Stimulated activated CD8-positive, alpha-beta memory T cell treated with anti-CD3 and anti-CD28 coated beads, Interleukin-15, amount 100 ng/mL, for 48 hours (primary cell): ENCODE measurements at places on chromosomes 4 and X.

DNA sequence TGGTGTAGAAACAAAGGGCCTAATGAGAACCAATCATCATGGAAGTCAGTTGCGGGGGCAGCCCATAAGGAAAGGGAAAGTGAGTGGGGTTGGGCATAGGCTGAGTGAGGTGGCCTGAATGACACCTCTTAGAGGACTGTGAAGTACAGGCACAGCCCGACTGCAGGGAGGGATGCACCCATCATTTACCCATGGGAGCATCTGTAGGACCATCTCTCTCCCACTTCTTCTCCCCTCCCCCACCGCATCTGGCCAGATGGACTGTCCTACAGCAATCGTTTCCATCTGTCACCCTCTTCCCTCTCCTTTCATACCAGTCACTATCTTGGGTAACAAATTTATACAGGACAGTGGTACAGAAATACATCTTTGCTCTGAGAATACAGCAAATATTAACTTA, 4.2 kb downstream of the STBD1 start:
- DNase-seq, result no peak

DNA sequence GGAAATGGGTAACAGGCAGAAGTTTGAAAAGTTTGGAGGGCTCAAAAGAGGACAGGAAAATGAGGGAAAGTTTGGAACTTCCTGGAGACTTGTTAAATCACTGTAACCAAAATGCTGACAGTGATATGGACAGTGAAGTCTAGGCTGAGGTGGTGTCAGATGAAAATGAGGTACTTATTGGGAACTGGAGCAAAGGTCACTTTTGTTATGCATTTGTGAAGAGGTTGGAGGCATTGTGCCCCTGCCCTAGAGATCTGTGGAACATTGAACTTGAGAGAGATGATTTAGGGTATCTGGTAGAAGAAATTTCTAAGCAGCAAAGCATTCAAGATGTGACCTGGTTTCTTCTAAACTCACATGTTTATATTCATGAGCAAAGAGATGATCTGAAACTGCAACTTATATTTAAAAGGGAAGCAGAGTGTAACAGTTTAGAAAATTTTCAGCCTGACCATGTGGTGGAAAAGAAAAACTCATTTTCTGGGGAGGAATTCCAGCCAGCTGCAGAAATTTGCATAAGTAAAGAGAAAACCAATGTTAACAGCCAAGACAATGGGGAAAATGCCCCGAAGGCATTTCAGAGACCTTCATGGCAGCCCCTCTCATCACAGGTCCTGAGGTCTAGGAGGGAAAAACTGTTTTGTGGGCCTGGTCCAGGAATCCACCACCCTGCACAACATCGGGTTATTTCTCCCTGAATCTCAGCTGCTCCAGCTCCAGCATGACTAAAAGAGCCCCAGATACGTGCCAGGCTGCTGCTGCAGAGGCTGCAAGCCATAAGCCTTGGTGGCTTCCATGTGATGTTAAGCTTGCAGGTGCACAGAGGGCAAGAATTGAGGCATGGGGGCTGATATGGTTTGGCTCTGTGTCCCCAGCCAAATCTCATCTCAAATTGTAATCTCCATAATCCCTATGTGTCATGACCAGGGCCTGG, 632.5 kb upstream of the GNPDA2 start:
- no peak for DNase-seq

- DNase-seq, result no peak
Measured at GRCh38 chr4:55051532-55051931, 73.9 kb downstream of the KDR start.

DNA sequence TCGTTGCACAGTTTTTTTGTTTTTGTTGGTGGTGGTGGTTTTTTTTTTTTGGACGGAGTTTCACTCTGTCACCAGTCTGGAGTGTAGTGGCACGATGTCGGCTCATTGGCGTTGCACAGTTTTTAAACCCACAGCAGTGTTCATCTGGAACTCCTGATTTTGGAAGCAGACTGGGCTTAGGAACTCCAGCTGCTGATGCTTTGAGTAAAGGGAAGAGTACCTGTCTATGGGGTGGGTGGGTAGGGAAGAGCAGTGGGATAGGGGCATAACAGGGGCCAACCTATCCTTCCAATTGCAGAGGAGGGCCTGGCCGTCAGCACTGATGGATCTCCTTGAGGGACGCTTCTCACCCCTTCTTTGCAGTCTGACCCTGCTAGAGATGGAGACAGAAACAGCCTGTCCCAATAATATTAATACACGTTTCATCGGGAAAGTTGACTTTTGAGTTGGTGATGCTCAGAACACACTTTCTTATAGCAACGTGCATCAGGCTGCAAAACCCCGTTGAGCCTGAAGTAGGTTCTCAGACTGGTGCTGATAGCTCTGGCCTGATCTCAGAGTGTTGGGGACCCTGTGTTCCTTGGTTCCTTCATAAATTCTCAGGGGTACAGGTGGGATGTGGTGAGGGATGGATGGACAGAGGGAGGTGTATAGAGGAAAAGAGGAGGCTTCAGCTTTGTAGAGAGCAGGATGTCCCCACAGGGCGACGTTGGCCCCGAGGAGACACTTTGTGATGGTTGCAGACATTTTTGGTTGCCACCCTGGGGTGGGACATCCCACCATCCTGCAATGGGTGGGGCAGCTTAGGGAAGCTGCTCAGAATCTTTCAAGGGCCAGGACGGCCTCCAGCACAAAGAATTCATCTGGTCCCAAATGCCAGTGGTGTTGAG, 2.3 kb downstream of the CD99 start:
- DNase-seq, result no peak

GRCh38 chrX:1659664-1660461, 45.0 kb downstream of the ASMT start:
- DNase-seq, result no peak

- no peak for DNase-seq
Measured at GRCh38 chr4:104616401-104616820, 121.7 kb upstream of the CXXC4 start.

GRCh38 chr4:171288816-171289432, 524.3 kb upstream of the GALNTL6 start:
- DNase-seq, result no peak

GRCh38 chrX:39396358-39396995, 595.2 kb downstream of the MID1IP1 start:
- no peak for DNase-seq

DNA sequence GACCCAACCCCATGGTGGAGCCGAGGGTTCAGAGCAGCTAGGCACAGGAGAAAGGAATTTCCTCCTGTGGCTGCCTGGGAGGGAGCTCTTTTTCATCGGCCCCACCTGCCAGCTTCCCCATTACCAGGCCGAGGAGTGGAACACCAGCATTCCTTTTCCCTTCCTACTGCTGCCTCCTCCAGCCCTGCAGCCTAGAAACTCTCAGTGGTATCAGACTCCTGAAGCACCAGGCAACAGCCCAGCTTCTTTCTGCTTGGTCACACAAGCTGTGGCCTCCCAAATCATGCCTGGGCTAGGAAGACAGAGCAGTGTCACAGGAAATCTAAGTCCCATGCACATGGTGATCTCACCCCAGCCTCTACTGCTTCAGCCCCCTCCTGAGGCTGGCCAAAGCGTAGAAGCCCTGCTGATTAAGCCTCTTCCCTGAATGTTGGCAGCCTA, 30.1 kb downstream of the RTL5 start:
- no peak for DNase-seq

DNA sequence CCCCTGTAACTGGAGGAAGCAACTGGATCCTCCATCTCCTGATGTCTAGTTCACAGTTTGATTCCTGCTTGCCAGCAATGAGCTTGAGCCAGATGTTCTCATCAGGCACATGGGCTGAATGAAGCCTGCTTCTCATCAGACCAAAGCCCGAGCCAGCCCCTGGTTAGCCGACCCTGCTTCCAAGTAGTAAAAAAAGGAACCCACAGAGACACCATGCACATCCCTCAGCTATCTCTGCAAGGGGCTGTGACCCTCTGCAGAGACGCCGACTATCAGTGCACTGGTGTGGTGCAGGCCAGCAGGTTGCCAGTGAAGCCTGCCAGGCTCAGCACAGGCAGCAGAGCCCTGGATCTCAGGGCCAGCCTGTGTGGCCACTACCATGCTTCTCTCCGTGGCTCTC, 2.8 kb downstream of the DCTD start:
- DNase-seq, result no peak

DNA sequence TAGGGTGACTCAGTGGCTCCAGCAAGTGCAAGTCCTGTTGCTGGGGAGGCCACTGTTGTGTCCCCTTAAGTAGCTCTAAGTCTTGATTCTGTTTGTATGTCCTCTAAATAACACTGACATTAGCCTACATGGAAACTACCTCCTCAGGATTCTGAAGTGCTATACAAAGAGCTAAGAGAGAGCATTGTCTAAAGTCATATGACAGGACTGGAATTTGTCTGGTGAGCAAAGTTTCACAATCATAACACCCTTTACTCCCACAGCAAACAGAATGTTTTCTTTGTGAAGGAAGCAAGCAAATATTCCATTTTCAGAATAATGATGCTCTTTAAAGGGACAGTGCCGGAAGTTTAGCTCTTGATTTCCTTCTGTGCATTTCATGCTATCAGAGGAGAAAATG, 23.4 kb upstream of the CT47A1 start:
- DNase-seq, result no peak

DNA sequence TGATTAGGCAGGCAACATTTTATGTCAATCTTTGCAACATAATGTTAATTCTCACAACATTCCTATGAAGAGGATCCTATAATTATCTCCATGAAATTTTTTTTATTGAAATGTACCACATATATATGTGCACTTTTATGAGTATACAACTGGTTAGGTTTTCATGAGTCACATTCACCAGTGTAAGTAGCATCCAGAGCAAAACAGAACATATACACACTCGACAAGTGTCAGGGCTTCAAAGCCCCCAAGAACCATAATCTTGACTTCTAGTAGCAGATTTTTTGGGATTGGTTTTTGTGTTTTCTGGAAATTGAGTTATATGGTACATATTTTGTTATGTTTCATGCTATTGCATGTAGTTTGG, 62.4 kb downstream of the ARHGAP10 start:
- no peak for DNase-seq

DNA sequence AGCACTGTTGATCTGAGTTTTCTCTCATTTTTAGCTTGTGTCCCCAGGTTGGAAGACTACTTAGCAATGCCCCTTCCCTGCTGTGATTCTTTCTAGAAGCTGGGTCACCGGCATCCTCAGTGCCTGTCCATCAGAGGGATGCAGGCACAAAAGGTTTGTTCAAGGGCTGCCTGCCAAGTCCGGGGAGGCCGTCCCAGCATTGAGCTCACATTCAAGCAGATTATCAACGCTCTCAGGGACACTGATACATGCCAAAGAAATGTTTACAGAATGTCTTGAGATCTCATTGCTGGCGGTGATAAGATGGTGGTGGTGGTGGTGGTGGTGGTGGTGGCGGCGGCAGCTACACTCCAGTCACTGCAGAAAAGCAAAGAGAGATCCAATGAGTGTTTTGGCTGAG, 79.6 kb upstream of the VCX3A start:
- no peak for DNase-seq

- DNase-seq, result no peak
Measured at GRCh38 chrX:70998411-70999027, 67.6 kb upstream of the SLC7A3 start.
